AG09309 (cell line): ENCODE measurements at places on chromosomes 3 and 15.

DNA sequence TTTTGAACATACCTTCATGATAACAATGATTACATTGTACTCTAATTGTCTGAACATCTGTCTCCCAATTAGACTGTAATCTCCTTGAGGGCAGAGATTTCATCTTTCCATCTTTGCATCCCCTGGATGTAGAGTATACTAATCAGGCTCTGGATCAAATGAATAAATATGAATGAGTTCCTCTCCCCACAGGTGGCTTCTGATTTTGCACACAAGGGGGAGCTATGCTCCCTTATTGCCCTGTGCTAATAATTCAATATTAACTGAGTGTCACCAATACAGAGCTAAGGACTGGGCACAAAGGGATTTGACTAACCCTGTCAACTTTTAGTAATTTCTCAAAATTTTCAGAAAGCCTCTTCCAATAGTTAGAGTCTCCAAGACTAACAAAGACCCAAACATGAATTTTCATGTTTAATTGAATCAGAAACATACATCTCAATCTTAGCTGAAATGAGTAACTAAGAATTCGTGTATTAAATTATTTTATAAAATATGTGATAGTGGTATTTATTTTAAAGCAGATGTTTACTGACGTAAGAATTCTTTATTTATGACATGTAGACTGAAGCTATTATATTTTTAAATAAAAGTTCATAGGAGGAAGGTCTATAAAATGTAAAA, 3.0 kb downstream of the DUOXA1 start:
- no peak for DNase-seq

DNA sequence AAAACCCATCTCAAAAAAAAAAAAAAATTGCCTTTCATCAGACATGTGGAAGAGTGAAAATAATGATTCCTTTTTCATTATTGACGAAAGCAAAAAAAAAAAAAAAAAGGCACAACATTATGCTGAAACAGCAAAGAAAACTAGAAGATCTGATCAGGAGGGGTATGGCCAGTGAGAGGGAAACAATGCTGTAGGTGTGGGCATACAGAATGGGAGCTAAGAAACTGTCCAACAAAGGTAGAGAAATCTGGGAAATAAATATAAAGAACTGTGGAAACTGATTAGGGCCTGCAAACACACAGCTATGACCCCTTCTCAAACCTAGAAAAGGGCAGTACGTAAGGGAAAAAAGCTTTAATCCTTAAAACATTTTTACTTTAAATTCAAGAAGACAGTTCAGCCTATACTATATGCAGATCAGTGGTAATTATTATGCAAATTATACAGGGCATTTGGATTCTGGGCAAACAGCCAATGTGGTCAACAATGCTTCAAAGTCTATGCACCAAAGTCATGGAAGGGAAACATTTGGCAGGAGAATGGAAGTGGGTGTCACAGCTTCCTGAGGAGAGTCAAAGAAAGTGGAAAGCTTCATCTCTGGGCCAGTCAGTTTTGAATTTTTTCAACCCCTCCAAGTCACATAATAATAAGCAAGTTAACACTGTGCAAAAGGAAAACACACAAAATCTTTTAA, 68.3 kb upstream of the SLC12A8 start:
- DNase-seq = no peak

DNA sequence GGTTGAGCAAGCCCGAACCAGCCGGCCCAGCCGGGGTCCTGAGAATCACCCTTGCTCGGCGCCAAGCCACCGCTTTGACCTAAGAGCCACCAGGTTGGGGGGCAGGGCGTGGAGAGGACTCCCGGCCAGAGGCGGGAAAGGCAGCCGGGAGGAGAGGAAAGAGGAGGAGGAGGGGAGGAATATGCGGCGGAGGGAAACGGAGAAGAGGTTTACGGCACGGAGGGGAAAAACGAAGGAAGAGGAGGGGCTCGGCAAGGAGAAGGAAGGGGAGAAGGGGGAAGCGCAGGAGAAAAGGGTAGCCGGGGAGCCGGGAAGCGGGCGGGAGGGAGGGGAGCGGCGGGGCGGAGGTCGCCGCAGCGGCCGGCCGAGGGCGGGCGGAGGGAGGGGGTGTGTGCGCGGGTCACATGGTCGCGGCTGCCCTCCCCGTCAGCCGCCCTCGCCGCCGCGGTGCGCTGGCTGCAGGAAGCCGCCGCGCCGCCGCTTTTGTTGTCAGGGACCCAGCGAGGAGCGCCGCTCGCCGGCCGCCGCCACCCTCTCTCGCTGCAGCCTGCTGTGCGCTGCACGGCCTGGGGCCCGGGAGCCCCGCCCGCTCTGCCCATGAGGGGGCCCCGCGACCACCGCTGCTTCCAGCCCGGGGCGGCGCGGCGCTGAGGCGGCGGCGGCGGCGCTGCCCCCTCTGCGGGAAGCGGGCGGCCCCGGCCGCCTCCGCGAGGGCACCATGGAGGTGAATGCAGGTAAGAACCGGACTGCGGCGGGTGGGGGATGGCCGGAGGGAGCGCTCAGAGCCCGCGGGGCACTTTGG, at the start of gene NR1D2:
NR1D2 (plus strand) TSS at position 426 of the 802 bp plus-strand sequence; CDS start at position 719, 293 bp downstream.
- DNase-seq = peak; percentile 31

DNA sequence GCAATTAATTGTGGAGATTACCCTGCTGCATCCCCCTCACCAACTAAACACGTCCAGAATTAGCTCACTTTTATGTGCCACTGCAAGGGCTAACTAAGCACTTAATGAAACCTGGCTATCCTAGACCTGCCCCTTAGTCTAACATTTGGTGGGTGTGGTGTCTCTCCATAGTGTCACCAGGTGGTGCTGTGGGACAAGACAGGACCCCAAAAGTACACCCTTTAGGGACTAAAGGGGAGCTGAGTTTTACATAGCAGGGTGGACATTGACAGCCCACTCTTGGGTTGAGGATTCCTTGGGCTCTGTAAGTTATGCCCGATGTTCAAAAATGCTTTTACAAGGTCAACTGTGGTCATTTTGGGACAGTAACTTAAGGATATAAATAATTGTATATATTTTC, 5.7 kb downstream of the DUT start:
- no peak for DNase-seq

DNA sequence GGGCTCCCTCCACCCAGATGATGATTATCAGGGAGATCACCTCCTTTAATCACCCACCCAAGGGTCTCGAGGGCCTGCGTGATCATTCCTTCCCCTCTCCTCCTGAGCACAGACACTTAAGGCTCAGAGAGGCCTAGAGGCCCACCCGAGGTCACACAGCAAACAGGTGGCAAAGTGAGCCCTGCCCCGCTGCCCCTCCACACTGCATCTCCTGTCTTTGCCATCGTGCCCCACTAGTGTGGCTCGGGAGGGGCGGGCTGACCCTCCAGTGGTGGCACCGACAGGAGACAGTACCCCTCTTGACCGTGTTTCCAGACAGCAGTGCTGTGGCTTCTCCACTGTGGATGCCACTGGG, 4.9 kb upstream of the PLXND1 start:
- no peak for DNase-seq

DNA sequence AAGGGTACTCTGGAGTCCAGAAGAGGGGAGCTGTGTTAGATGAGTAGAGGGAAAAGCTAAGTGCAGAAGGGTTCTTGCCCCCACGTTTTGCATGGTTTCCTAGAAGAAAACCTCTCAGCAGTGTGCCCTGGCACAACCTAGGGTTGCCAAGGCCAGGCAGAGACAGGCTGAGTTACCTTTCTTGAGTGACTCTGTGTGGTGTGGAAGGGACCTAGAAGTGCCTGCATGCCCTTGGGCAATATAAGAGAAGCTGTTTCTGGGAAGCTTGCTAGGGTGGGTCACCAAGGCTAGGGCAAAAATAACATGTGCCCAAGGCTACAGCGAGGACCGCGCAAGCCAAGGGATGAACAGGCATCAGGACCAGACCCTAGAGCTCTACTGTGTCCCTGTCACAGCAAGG, 3.4 kb upstream of the SAMD7 start:
- no peak for DNase-seq

DNA sequence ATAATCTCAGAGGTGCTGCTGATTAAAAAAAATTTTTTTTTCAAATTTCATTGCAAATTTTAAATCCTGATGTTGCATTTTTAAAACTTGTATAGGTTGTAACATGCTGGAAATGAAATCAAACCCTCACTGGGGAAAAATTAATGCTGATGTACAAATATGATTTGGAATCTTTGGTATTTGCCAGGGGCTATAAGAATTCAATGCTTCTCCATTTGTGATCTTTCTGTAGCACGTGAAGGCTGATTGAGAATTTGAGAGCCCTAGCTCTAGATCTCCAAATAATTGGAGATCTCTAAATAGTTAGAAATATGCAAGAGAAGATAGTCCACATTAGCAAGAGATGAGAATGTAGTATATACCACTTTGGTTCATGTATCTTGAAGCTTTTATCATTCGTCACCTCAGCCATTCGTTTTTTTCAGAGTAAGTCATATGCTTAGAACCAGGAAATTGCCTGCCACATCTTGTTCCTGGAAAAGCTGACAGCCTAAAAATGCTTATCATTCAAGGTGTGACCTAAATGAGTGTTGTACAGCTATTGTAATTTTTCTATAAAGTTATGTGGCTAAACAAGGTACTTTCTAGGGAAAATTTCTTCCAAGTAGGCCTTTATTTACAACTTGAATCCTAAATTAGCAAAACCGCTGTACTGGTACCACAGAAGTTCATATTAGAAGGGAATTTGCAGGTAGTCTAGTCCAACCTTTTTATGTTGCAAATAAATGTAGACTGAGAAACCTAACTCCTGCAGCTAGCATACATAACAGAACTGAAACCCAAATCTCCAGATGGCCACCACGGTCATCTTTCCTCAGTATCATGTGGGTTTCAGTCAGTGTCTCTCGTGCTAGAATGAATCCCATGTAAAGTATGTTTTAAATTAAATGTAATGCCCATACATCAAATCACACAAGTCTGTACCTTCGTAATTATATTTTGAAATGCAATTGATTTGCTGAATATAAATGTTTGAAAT, 48.5 kb downstream of the FNDC3B start:
- no peak for DNase-seq

DNA sequence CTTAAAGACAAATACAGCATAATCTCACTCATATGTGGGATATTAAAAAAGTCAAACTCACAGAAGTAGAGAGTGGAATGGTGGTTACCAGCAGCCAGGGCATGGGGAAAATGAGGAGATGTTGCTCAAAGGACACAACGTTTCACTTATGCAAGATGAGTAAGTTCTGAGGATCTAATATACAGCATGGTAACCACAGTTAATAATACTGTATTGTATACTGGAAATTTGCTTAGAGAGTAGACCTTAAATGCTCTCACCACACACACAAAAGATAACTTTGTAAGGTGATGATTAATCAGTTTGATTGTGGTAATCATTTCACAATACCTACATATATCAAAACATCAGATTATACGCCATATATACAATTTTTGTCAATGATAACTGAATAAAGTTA, 60.0 kb downstream of the MYH15 start:
- no peak for DNase-seq

DNA sequence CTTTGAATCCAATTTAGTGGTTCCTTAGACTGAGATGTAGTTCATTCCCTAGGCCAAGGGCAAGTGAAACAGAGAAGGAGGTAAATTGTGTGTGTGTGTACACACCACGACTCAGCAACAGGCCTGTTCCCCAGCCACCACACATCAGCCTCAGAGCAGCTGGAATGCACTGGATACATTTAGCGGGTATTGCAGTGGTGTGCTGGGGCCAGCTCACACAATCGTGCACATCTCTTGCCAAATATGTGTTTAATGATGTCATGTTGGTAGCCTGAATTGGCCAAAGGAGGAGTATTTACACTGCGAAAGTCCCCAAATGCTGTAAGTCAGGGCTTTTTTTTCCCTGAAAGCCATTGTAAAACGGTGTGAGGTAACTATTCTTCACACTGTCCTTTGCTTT, 82.3 kb downstream of the RBPMS2 start:
- peak; percentile 75 for DNase-seq

DNA sequence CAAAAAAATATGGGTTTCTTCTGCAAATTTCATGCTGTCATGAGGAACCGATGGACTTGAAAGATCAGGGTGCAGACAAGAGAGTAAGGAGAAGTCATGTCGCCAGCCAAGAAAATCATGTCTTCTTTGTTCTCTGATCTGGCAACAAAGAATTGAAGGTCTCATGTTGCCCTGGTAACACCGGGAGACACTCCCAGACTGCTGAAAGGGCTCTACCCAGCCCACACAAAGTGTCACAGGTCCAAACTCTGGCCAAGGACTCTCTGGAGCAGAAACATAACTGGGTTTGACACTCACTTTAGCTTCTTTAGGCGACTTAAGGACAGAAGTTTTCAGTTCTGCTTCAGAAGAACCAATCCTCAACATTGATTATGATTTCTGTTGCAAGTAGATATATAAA, 42.9 kb downstream of the SIDT1 start:
- DNase-seq = no peak

DNA sequence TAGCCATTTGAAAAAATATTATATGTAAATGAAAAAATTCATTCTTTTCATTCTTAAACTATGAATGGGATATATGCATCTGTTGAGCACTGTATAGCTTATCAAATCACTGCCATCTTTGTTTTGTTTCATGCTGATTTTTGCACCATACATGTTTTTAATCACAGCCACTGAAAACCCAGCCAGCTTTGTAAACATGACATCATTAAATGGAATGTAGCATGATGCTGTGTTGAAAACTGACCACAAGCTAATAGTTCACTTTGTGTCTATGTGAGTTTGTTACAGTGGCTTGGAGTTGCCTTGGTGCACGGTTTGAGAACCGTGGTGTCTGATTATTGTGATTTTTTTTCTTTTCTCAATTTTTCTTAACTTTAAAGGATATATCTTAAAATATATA, 75.7 kb downstream of the GMPS start:
- peak; percentile 59 for DNase-seq

DNA sequence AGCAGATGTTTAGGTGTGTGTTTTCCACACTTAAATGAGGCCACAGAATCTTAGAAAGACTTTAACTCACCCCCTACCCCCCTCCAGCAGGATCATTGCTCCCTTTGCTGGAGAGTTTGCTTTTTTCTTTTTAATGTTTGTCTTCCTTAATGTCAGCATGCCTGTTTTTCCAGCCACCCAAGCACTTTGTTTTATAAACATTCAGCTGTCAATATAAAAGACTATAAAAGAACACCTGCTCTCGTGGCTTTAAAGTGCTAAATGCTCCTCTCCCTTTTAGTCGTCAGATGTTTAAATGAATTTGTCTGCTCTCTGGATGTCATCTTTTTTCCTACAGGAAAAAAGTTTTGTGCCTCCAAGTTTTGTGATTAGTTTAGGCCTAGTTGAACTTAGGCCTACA, 61.7 kb downstream of the SIDT1 start:
- DNase-seq = no peak

DNA sequence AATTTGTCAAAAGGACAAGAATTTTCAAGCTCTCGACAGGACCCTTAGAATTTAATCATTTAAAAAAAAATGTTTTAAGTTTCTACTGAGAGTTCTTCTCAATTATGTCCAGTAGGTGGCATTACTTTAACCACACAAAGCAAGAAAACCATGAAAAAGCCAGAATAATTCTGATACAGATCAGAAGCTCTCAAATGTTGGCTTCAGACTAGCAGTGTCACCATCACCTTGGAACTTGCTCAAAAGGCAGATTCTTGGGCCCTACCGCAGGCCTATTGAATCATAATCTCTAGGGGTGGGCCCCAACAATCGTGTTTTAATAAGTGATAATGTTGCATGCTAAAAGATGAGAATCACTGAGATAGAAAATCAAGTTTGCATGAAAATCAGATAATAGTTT, 99.5 kb upstream of the KCNMB2 start:
- peak; percentile 52 for DNase-seq
